ENCODE measurements at places on chromosomes 12 and 14. TPM values are rescaled to one million over a fixed set of nuclear protein-coding genes. Genes with fewer than 3 reads are reported as not detected.

- DNase-seq: no peak
Measured at GRCh38 chr14:88204221-88204620, 118.8 kb downstream of the KCNK10 start.

DNA sequence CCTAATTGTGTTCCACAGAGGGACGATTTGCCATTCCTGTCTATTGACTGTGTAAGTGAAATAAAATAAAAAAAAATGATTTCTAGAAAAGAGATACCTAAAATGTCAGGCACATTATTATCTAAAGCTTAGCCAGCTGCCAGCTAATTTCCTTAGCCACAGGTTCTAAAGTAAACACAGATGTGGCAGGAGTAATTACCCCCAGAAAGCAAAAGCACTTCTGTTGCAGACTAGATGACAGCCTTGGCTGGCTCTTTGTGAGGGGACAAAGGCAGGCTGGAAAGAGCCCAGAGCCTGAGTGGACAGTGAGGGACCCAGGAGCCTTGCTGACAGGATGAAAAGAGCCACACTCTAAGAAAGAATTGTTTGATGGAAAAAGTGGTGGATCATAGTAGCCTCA, 418.1 kb downstream of the LRIG3 start:
- DNase-seq: no peak

- DNase-seq: no peak
Measured at GRCh38 chr12:113528606-113529293, 57.1 kb upstream of the LHX5 start.

GRCh38 chr12:75374971-75375370, 15.9 kb upstream of the GLIPR1L2 start:
- no peak for DNase-seq

- no peak for DNase-seq
Measured at GRCh38 chr14:25041898-25042297, 8.0 kb downstream of the STXBP6 start.

- no peak for DNase-seq
Measured at GRCh38 chr12:86719381-86719780, 463.2 kb upstream of the MGAT4C start.

DNA sequence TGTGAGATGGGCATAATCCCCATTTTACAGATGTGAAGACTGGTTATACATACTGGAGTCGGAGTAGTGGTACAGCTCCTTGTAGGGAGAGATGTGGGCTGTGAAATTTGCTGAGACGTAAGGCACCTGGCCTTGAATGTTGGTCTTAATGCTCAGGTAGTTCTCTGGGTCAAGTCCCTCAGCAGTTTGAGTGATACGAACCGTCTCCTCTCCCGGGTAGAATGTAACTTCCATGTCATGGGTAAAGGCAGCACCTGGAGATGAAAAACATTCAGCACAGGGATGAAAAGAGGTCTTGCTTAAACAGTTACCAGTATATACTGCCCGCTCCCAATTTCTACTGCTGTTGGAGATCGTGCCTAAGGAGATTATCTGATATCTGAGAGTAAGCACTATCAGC, 28.3 kb downstream of the NID2 start:
- no peak for DNase-seq

GRCh38 chr14:99788713-99789112, 4.5 kb upstream of the EML1 start:
- no peak for DNase-seq

DNA sequence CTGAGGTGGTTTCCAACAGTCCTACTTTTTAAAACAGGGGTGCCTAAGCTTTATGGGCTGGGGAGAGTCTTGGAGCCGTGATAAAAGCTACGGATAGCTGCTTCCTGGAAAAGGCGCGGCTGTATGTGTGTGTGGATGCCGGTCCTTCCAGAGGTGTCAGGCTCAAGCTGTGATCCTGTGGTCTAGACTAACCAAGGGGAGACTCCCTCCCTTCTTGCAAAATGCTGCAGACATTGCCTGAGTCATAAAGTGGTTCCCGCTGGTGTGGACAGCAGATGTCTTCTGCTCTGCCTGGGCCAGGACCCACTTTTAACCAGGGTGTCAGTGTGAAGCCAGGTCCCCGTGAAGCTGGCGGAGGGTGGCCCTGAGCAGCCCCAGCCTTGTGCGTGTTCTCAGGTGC, 37.8 kb downstream of the CCDC92 start:
- DNase-seq: no peak

GRCh38 chr12:24945039-24945438, 3.9 kb downstream of the BCAT1 start:
- no peak for DNase-seq

- DNase-seq: no peak
Measured at GRCh38 chr12:47068539-47068938, 10.9 kb upstream of the PCED1B start.

DNA sequence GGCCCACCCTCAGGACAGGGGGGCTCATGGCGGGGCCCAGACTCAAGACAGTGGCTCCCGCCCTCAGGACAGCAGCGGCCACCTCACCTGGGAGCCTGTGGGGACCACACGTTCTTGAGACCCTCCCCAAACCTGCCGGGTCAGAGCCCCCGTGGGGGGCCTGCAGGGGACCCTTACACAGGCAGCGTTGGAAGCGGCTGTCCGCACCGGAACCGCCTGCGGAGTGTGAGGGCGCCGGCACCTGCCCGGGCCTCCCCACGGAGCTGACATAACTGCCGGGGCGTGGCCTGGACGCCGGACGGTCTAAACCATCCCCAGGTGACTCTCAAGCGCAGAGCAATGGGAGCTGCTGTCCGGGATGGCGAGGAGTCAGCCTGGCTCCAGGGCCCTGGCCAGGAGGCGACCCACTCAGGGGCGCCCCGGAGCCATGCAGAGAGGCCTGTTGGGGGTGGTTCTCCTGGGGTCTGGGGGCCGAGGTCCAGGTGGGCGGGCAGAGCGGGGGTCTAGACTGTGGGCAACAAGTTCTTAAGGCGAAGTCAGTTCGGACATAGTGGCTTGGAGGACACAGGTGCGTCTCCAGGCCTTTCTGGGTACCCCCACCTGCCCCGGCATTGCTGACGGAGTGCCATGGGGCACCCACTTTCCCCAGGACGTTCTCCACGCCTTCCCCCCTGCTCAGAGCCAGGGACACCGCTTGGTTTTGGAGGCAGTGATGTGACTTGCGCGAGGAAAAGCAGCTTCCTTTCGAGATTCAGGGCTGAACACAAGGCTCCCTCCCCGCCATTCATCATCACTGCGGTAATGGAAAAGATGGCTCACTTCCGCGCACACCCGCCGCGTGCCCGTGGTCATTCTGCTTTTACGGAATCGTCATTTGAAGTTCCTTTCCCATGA, 23.2 kb downstream of the GALNT9 start:
- no peak for DNase-seq

GRCh38 chr12:84741692-84742091, 170.9 kb downstream of the SLC6A15 start:
- no peak for DNase-seq

Gene FBLN5
- total RNA-seq: 129 TPM

Gene BCL2L14
- 14.5 TPM for total RNA-seq

Gene ZFYVE21
- total RNA-seq: 82.4 TPM

Gene KRT73
- total RNA-seq: not detected

Gene CLEC4E
- total RNA-seq: 0.33 TPM

Gene TSPAN11
- total RNA-seq: 0.26 TPM

Gene GLIPR1L1
- not detected for total RNA-seq

Data from body of pancreas (tissue), 4 donors.